ENCODE measurements at places on chromosomes 7 and 10.

- peak; percentile 38 for DNase-seq
These were observed 629.1 kb downstream of the SORCS1 start for GRCh38 chr10:106535304-106535953.

DNA sequence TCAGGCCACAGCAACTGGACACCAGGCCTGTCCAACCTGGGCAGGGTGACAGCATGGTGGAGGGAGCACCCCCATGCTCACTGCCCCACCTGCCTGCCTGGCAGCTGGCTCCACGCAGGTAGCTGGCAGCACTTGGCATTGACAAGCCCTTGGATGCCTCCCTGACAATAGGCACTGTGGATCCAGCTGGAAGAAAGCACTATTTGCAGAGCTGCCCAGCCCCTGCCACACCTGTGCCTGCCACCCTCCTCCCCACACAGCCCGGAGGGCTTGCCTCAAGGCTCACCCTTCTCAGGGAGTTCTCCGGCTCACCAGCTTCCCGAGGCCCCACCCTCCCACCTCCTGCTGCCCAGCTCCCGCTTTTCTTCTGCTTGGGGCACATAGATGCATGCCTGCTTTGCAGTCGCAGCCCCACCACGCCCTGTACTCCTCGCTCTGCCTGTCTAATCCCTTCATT lies 160.1 kb downstream of the NEURL1 start:
- DNase-seq, result no peak

- DNase-seq, result no peak
These were observed 147.4 kb upstream of the PRSS58 start for GRCh38 chr7:142405122-142405765.

GRCh38 chr7:132500727-132501440 lies 75.4 kb downstream of the PLXNA4 start:
- DNase-seq, result no peak

DNA sequence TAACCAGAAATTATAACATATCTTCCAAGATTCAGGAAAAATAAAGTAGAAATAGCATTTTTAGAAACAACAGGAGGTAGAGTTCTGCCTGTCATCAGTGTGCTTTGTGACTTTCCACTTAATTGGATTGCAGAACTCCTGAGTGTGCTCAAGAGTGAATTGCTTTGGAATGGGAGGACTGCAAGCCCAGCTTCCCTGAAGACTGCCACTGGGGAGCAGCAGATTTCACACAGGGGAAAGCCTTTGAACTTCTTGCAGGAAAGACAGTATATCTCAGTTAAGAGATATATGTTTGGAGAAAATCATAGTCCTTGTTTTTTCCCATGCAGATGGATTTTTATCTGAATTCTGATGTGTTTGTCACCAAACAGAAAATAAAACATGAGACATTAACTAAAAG lies 124.5 kb downstream of the TMEM168 start:
- no peak for DNase-seq

GRCh38 chr10:22483132-22483531 lies 137.8 kb downstream of the SPAG6 start:
- DNase-seq, result no peak

DNA sequence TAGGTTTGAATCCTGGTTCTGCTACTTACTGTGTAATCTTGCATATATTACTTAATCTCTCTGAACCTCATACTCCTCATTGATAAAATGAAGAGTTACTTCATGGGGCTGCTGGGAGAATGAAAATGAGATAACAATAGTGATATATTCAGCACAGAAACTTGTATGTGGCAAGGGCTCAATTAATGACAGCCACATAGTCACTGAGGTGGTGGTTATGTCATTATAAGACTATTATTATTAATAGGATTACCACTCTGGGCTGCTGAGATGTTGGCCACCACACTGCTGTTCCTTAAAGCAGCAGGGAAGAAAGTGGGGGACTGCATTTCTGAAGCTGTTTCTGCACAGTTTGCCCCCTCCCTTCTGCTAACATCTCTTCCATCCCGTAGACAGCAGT lies 100.4 kb upstream of the PDLIM1 start:
- no peak for DNase-seq

- DNase-seq, result no peak
These were observed 64.8 kb upstream of the GHITM start for GRCh38 chr10:84074521-84074920.

GRCh38 chr10:63320683-63321082 lies 145.1 kb downstream of the JMJD1C start:
- peak; percentile 13 for DNase-seq

DNA sequence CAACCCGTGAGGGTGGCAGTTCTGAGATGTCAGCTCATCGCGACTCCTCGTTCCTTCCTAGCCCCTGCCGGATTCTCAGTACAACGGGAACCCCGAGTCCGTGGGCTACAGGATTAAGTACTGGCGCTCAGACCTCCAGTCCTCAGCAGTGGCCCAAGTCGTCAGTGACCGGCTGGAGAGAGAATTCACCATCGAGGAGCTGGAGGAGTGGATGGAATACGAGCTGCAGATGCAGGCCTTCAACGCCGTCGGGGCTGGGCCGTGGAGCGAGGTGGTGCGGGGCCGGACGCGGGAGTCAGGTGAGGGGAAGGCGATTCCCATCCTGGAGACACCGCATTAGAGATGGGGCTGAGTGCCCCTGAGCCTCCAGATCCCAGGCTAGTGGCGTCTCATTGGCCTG lies 568.1 kb upstream of the FOXK1 start:
- DNase-seq, result no peak

GRCh38 chr7:111833466-111833865 lies 271.2 kb upstream of the IMMP2L start:
- no peak for DNase-seq

- DNase-seq, result no peak
These were observed 113.4 kb downstream of the HIPK2 start for GRCh38 chr7:139664434-139664833.

- no peak for DNase-seq
These were observed 73.2 kb downstream of the CABCOCO1 start for GRCh38 chr10:61735882-61736281.

GRCh38 chr7:31145339-31145738 lies 93.2 kb downstream of the ADCYAP1R1 start:
- peak; percentile 35 for DNase-seq

DNA sequence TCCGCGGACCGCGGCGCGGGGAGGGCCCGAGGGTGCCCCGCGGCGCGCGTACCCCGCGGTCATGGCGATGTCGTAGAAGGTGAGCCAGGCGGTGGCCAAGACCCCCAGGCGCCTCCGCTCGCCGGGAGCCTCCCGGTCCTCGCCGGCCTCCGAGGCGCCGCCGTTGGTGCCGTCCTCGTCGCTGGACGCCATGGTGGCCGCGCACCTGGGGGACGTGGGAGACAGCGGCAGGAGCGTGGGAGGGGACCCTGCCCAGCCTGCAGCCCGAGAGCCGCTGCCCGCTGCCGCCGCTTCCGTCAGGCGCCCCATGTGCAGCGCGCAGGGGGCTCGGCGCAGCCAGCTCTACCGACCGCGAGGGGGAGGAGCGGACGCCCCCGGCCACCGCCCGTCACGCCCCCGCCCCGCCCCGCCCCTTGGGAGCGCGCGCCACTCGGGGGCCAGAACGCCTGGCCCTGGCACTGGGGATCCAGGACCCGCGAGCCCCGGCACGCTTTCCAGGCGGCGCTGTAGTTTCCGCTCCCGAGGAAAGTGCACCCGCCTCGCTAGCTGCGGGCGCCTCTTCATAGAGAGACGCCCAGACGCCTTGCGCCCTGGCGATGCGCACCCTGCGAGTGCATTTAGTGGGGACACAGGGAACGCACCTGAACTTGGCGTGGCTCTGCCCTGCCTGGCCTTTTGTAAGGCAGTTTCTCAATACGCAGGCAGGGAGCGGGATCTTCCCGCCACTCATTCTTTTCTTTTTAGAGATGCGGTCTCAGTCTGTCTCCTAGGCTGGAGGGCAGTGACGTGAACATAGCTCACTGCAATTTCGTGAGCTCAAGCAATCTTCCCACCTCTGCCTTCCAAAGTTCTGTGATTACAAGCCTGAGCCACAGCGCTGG lies at the start of gene HACD1:
Gene HACD1 (minus strand): TSS at position 344 of the 881 bp plus-strand sequence. CDS start 35 bp downstream, at position 309.
- DNase-seq, result no peak

DNA sequence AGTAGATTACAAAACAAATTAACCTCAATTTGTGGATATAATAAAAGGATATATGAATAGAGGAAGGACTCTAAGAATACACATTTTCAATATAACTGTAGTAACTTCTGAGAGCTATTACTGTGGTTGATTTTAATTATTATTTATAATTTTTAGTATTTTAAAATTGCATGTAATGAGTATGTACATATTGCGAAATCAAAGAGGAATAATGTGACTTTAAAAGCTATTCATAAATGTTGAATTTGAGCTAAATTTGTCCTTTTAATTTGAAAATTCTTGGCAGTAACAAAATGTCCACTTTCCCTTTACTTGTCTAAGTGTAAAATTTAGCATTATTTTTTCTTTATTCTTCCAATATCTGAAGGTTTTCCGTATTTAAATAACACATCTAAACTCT lies 750.6 kb upstream of the PCDH15 start:
- DNase-seq, result no peak

DNA sequence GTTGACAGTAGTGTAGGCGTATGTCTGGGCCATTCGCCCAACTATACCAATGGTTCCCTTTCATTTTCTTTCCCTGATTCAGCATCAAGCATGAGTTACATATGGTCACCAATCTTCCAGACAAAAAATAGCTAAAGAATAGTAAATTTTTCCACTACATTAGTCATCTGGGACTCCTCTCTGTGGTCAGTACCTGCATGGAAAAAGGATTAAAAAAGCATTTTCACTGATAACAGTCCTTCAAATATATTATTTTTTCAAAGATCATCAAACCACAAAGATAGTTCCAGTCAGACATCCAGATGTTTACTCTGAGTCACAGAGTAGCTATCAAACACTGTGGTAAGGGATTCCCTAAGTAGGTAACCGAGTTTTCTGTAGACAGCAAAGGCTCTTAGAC lies 302.6 kb upstream of the SEMA3D start:
- no peak for DNase-seq

DNA sequence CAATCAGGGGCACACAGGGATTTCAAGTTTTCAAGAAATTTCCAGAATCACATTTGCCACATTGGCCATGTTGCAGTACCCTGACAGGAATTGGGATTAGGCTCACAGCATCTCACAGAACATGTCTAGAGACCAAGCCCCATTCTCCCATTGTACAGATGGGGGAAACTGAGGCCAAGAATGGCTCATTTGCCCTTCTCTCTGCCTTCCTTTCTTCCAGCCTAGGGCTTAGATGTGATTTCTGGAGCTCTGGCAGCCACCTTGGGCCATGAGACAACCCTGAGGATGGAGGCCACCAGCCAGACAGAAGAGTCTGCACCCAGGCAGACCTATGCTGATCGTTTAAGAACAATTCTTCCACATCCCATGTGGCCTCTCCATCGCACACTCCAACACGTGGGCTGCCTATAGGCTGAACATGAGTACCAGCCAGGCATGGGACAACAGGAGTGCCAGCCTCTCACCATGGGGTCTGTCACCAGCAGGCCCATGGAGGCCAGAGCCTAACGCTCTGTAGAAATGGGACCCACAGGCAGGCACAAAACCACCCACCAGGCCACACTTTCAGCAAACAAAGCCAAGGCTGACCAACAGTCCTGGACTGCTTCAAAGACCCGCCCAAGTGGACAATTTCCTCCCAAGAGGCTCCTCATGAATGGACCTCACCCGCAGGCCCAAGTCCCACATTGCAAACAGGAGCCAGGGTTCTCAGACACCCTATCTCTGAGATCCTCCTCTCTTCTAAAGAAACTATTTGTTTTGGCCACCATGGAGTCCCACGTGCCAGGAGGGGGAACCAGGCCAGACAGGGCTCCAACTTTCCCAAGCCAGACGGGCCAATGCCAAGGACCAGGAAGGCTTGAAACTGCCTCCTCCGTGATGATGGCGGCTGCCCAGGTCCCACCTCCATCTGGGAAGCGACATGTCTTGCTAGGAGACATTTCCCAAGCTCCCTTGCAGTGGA lies 20.7 kb downstream of the PDGFA start:
- DNase-seq, result no peak

GRCh38 chr10:107554333-107554732 lies 389.8 kb upstream of the SORCS1 start:
- no peak for DNase-seq

GRCh38 chr7:31811650-31812461 lies 124.8 kb downstream of the PPP1R17 start:
- DNase-seq, result no peak

- DNase-seq, result no peak
These were observed 30.3 kb upstream of the NCAPG2 start for GRCh38 chr7:158734861-158735260.

GRCh38 chr10:29608476-29609301 lies 26.1 kb downstream of the SVIL start:
- no peak for DNase-seq

DNA sequence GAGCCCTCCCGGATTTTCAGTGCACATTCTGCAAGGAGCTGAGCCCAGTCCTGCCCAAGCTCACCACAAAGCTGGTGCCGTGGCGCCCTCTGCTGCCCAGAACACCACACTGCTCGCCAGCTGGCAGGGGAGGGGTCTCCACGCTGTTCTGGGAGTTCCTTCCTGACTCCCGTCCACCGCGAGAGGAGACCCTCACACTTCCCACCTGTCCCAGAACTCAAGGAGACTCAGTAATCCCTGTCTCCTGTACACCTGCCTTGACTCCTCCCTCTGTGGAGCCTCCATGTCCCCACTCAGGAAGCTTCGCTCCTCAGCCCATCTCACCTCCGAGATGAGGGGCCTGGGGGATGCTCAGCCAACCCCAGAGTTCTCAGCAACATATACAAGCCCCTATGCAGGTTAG lies 11.3 kb downstream of the C10orf105 start:
- DNase-seq, result peak; percentile 61

DNA sequence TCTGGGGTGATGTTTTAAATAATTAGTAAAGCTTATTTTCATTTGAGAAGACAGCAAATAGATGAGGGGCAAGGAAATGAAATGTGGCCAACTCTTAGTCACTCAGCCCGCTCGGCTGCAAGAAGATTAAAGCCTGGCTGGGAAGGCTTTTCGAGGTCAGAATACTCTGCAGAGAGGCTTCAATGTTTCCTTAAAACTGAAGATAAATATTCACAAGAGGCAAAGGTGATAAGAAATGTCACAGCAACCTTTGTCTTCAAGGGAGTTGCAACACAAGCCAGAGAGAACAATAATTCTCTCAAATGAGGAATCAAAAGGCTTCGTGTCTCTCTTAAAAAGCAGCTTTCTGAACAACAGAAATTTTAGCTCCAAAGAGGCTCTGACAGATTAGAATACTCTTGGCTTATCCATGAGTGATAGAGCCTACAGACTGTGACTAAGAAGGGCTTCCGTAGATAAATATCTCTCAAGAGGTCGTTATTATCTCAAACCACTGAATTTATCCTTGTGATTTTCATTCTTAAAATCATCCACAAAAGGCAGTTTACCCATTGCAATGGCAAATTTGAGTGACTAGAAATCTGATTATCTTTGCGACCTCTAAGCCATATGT lies 92.5 kb downstream of the KLF6 start:
- no peak for DNase-seq

GRCh38 chr10:5932345-5932744 lies 42.3 kb downstream of the FBH1 start:
- DNase-seq, result no peak
